GM23338 (cell line): ENCODE measurements at places on chromosomes 2 and 18. TPM values are rescaled to one million over a fixed set of nuclear protein-coding genes. Genes with fewer than 3 reads are reported as not detected.

GRCh38 chr2:105682401-105682800, 62.3 kb upstream of the NCK2 start:
- no peaks in the 10 kb centered on the region for H3K4me1 ChIP-seq
- H3K27ac ChIP-seq: no peak overlapping the region

RANBP2 gene
- polyA plus RNA-seq: 16.5 and 23.0 TPM in 2 replicates

- no peak overlapping the region for H3K4me3 ChIP-seq
- H3K4me1 ChIP-seq: peaks cover 8% of the 10 kb centered on the region
- H3K27me3 ChIP-seq: no peaks in the 10 kb centered on the region; the same call in 1 of the 2 replicates
- DNase-seq: no peak
- no peaks in the 10 kb centered on the region for H3K36me3 ChIP-seq
Measured at GRCh38 chr2:205439621-205440020, 242.7 kb upstream of the NRP2 start.

LINC00305 gene
- not detected in 2 replicates for polyA plus RNA-seq

DNA sequence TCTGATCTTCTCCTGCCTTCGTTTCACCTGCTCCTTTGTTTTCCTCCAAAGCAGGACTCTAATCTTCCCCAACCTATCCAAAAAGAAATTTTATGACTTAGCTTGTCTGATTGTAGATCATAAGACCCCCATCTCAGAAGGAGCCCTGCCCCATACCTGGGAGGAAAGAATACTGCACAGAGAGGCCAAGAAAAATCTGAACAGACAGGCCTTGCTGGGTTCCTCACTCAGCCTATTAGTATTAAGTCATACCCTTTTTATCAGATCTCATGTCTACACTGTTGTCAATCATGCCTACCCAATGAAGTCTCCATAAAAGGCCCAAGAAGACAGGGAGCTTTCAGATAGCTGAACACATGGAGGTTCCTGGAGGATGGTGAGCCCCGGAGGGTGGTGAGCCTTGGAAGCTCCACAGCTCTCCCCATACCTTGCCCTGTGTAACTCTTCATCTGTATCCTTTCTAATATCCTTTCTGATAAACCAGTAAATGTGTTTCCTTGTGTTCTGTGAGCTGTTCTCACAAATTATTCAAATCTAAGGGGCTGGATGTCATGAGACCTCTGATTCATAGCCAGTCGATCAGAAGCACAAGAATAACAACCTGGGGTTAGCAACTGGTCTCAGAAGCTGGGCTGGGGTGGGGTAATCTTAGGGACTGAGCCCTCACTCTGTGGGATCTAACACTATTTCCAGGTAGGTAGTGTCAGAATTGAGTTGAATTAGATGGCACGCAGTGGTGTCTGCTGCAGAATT, 108.8 kb downstream of the SPOPL start:
- DNase-seq: no peak
- H3K4me3 ChIP-seq: no peak overlapping the region
- no peaks in the 10 kb centered on the region for H3K36me3 ChIP-seq
- H3K27me3 ChIP-seq: no peaks in the 10 kb centered on the region
